ENCODE measurements at places on chromosomes 3 and 15. TPM values are rescaled to one million over a fixed set of nuclear protein-coding genes. Genes with fewer than 3 reads are reported as not detected.
A peak's percentile ranks its signal among the peaks of the same experiment; 100 is the strongest.

DNA sequence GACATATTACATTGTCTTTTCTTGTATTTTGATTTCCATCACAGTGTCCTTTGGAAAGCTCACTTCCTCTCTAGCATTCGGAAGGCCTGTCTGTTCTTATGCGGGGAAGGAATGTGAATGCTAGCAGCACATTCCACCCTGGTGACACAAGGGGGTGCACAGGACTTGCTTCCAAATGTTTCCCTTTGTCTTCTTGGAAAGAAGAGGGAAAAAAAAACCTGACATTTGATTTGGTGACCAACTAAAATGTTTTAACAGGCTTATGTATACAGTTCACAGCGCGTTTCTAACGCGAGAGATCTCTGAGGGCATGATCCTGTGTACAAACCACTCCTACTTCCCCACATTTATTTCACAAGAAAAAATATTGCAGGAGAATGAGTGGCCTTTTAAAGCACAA, 107.6 kb upstream of the FXR1 start:
- peak; percentile 19 for DNase-seq

- no peak for DNase-seq
These were observed 75.7 kb upstream of the ARNT2 start for GRCh38 chr15:80328496-80328895.

DNA sequence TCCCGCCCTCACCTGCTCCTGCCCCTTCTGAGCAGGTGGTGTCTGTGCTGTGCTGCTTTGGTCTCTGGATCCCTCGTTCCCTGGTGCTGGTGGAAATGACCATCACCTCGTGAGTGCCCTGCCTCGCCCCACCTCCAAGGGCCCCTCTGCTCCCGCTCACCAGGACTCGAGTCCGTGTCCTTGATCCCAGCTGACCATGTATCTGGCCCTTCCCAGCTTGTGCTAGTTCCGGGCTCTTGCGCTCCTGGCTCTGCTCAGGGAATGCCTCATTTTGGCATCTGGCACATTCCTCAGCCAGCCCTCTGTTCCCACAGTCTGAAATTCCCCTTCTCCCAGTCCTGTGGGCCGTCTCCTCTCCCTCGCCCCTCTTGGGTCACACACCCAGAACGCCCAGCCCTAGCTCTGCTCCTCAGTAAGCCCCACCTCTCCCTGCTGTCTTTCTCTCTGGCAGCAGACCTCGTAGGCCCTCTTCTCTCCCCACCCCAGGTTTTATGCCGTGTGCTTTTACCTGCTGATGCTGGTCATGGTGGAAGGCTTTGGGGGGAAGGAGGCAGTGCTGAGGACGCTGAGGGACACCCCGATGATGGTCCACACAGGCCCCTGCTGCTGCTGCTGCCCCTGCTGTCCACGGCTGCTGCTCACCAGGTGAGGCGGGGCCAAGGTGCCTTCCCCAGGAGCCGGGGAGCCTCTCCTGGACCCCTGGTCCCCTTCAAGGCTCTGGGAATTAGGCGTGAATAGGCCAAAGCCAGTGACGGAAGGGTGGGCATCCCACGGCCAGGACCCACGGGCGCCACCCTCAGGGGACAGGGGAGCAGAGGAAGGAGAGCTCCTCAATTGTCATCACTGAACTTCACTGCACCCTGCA, 11.5 kb downstream of the SLC51A start:
- DNase-seq = no peak

GRCh38 chr3:28462866-28463265, 114.2 kb upstream of the AZI2 start:
- no peak for DNase-seq

DNA sequence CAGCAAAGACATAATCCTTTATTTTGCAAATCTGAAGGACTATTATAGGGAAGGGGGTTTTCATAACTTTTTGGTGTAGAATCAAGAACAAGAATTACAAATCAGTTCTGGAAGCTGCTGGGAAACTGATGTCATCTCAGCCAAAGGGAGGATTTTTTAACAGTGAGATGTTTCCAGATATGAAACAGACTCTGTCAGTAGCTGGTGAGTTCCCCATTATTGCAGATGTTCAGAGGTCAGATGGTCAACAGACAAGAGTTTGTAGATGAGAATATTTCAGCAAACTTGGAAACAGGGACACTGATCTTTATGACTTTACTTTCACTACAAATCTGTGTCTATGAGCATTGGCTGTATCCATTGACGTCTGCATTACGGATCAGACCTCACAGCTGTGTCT, 71.9 kb upstream of the LPP start:
- DNase-seq = no peak

ACSBG1 gene
- not detected for total RNA-seq

Data from SJSA1 (cell line).